ENCODE measurements at places on chromosomes 5 and 9. TPM values are rescaled to one million over a fixed set of nuclear protein-coding genes. Genes with fewer than 3 reads are reported as not detected.

DNA sequence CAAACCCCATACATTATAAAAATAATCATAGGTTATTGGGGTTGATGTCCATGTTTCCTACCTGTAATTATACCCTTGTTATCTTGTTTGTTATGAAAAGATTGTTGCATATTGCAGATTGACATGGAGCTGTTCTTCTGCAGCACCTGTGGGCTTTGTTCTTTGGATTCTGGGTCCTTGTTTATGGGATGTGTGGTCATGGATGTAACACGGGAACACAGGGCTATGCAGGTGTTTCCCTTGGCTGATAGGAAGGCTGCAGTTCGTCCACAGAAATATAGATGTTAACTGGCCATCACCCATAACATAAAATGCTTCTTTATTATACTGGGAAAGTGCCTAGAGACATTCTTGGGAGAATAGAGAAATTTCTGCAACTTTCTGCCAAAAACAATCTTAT lies 77.9 kb downstream of the FBXL7 start:
- DNase-seq: no peak

GRCh38 chr9:93450945-93451815 lies at the start of gene FAM120A:
Gene FAM120A (plus strand): TSS chr9:93451685. CDS start chr9:93451916, 231 bp downstream.
- DNase-seq: peak; percentile 85

GRCh38 chr5:133605323-133605722 lies 7.0 kb downstream of the FSTL4 start:
- no peak for DNase-seq

GRCh38 chr5:178454303-178454702 lies 135.9 kb downstream of the COL23A1 start:
- no peak for DNase-seq

CORO2A gene
- 3.9 TPM for total RNA-seq
